ENCODE measurements at places on chromosomes 2 and 18.
A peak's percentile ranks its signal among the peaks of the same experiment; 100 is the strongest.

DNA sequence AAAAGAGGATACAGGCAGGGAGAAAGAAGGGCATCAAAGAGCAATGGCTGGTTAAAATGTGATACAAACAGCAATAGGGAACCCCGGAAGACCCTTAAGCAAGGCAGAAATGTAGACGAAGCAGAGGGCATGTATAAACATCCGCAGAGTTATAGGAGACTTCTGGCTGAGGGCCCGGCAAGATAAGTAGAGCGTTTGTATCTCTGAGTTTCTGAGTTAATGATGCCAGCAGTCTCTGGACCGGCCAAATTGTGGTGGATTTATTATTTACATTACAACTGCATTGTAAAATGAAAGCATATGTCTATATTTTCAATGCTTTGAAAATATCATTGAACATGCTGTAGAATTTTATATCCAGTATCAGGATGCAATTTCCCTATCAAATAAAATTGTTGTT, 148.0 kb upstream of the KCTD1 start:
- no peak for DNase-seq

DNA sequence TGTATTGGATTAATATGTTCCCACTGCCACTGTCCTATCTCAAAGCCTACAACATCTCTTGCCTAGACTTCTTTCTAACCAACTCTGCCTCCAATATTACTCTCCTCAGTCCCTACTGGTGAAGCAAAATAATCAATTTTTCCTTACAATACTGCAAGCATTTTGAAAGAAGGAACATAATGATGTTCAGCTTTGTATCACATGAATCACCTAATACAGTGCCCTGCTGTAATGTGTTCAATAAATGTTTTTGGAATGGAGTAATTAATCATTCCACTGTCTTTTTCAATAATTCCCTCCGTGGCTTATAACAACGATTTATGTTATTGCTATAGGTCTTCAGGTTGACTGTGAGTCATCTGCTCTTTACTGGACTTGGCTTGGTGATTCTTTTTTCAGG, 356.4 kb downstream of the TDRD15 start:
- DNase-seq: no peak

DNA sequence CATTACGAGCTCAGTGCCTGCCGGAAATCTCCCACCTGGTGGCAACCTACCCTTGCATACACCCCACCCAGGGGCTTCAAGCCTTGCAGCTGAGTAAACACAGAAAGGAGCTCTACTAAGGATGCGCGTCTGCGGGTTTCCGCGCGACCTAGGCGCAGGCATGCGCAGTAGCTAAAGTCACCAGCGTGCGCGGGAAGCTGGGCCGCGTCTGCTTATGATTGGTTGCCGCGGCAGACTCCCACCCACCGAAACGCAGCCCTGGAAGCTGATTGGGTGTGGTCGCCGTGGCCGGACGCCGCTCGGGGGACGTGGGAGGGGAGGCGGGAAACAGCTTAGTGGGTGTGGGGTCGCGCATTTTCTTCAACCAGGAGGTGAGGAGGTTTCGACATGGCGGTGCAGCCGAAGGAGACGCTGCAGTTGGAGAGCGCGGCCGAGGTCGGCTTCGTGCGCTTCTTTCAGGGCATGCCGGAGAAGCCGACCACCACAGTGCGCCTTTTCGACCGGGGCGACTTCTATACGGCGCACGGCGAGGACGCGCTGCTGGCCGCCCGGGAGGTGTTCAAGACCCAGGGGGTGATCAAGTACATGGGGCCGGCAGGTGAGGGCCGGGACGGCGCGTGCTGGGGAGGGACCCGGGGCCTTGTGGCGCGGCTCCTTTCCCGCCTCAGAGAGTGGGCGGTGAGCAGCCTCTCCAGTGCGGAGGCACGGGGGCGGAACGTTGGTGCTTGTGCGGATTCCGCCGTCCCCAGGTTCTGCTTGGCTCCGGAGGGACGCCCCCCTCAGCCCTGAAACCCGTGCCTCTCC, at the start of gene MSH2:
Gene MSH2 (plus strand): TSS at position 352 of the 804 bp plus-strand sequence. CDS start 36 bp downstream, at position 388.
- peak; percentile 86 for DNase-seq

- DNase-seq: no peak
Measured at GRCh38 chr2:207670887-207671286, 40.6 kb upstream of the CCNYL1 start.

DNA sequence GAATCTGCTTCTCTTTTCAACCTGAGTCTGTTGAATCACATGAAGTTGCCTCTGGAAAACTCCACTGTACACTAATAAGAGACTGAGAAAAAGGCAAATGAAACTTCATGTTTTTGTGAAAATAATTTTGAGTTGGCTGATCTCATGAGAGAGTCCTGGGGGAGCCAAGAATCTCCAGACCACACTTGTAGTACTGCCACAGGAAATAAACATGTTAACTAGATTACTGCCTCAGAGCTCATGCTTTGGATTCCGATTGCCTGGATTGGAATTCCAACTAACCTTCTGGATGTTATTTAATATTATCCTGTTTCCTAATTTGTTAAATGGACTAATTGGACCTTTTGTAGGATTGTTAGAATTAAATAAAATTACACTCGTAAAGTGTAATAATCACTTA, 25.2 kb downstream of the NUP35 start:
- no peak for DNase-seq

DNA sequence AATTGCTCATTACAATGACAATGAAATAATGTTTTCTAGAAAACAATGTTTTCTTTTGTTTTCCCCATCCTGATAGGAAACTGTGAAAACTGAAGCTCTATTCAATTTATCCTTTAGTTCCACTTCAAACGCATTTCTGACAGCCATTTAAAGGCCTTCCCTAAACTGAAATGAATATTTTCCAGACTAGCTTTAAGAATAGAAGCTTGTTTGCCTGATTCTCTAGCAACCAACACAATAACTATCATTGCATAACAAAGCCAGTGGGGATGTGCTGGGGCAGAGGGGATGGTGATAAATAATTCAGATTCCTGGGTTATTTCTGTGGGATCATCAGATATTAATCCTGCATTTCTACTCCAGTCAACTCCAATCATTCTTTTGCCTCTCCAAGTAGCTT, 427.1 kb downstream of the RND3 start:
- no peak for DNase-seq

DNA sequence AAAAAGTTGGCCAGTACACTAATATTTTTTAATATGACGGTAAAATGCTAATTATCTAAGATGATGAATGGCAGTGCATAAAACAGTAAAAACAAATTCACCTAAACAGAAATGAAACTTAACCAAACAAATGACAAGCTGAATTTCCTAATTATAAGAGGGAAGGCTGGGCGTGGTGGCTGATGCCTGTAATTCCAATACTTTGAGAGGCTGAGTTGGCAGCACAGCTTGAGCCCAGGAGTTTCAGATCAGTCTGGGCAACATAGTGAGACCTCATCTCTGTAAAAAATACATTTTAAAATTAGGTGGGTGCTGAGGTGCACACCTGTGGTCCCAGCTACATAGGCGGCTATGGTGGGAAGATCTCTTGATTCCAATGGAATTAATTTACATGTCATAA, 120.1 kb downstream of the USP34 start:
- DNase-seq: no peak

GRCh38 chr2:17756668-17757067, 2.7 kb downstream of the GEN1 start:
- no peak for DNase-seq

- peak; percentile 23 for DNase-seq
Measured at GRCh38 chr2:232854082-232854481, 16.0 kb upstream of the SNORC start.

- DNase-seq: no peak
Measured at GRCh38 chr2:184113696-184114403, 484.5 kb upstream of the ZNF804A start.

DNA sequence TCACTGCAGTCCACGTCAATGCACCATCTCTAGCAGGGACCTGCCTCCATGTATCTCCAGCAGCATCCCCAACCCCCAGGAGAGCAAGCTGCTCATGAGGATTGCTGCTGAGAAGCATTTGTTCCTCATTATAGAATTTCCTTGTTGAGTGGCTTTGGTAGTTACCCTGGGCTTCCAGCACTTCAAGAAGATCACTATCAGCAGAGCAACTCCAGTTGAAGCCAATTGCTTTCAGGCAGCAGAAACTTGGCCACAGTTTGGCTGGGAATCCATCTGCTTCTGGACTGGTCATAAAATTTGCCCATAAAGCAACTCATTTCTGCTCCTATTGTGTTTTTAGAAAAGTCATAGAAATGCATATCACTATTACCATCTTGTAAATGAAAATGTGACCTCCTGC, 17.4 kb downstream of the TRPM8 start:
- DNase-seq: no peak

DNA sequence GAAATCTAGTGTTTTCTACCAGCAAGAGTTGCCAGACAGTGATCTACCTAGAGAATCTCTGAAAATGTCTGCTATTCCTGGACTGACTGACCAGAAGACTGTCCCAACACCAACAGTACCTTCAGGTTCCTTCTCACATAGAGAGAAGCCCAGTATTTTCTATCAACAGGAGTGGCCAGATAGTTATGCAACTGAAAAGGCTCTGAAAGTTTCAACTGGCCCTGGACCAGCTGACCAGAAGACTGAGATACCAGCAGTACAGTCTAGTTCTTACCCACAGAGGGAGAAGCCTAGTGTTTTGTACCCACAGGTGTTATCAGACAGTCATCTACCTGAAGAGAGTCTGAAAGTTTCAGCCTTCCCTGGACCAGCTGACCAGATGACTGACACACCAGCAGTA, 63.8 kb downstream of the ALMS1 start:
- DNase-seq: no peak

- no peak for DNase-seq
Measured at GRCh38 chr2:149616681-149617456, 29.3 kb upstream of the MMADHC start.

- DNase-seq: peak; percentile 96
Measured at GRCh38 chr2:230908595-230909191, 16.3 kb downstream of the GPR55 start.

DNA sequence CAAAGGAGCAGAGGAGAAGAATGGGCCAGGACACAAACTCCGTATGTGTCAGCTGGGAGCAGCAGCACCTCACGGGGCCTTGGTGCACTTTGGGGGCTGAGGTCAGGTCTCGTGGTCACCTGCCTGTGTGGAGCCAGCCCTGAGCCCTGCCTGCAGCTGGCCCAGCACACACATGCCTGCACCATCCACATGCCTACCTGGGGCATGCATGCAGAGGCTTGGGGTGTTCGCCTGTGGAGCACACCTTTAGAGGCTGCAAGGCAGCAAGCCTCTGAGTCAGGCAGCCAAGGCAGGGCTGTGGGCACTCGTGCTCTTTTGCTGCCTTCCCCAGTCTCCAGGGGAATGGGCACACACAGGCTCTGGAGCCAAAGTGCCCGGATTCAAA, 36.0 kb downstream of the ARHGEF4 start:
- DNase-seq: no peak

GRCh38 chr2:113895301-113895700, 5.4 kb downstream of the ACTR3 start:
- no peak for DNase-seq

DNA sequence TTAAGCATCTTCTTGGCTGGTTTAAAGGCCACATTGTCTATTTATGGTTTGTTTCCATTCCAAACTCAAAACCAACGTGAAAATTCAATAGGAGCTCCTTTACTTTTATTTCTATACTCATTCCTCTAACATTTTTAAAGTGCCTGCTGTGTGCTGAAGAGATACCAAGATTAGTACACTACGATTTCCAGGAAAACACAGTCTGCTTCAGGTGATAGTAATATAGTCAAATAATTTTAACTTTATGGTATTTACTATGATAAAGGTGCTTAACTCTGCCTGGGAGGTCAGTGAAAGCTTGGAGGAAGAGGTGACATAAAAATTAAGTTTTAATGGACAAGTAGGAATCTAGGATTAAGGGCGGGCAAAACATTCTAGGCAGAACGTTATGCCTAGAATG, 121.4 kb downstream of the KIAA1328 start:
- DNase-seq: no peak

DNA sequence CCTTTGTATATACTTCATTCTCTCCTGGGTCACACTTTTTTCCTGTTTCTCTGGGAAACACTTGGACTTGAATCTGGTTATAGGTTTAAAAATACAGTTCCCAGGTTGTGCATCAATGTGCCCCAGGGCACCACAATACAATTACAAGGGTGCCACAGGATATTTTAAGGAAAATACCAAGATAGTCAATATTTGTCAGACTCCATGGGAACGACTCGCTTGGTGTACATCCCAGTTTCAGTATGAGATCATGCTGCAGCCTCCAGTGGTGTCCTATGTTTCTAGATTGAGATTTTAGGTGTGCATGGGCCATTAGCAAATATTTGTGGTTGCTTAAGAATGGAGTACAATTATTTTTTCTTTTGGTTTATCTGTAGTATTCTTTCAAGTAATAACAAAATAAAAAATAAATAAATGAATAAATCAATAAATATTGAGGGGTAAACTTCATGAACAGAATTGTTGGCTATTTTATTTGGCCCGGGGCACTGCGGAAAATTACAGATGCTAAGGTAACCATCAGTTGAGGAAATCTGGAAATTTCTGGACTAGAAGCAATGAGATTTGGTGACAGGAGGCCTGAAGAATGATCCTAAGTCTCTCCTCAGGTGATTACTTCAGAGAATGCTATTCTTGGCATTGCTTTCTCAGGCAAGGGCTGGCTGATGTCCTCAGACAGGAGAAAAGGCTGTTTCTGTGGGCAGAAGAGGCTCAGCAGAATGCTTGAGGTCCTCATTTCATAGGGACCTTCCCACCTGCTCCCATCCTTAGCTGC, 649.3 kb upstream of the SOX11 start:
- no peak for DNase-seq

DNA sequence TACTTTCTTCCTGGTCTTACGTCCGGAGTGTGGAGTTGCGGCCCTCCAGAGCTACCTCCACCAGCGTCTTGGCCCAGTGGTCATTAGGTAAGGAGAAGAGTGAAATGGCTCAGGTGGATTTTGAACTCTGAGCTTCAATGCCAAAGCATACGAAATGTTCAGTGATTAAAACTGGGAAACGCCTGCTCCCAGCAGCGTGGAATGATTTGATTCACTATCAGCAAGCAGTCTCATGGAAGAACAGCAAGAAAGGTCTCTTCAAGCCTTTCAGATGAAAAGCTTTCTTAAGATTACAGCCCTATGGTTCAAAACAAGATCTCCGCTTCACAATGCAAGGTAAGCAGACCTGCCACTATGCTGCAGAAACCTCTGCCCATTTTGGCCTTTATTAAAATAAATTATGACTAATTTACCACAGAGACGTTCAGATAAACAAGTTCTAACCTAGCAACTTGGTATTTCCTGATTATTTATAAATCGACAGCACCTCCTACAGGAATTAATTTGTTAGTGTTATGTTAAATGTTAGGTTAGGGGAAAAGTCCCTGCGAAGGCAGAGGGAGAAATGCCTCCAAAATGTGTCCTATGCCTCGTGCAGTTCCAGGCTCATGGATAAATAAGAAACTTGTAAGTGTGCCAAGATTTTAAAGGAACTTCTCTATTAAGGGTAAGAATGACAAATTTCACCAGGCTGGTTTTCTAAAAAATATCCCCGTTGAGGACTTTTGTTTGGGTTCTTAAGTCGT, 10.1 kb downstream of the SP9 start:
- DNase-seq: peak; percentile 42

Data from RCC 7860 (cell line).